ENCODE measurements at places on chromosomes 3 and 15.
A peak's percentile ranks its signal among the peaks of the same experiment; 100 is the strongest.

DNA sequence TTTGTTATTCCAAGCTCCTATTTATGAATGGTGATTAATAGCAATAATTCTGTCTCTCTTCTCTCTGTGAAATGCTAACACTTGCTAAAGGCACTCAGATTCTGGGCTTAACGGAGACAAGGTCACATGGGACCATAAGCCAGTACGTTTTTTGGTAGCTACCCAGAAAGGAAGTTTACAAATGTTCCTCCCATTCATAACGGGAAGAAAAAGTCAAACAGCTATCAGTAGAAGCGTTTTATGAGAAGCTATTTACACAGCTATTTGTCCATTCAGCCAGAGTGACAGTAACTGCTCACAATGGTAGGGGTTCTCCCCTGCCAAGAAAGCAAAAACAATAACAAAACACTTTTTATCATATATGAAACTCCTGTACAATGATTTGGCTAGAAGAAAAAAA, 51.5 kb downstream of the ZMAT3 start:
- no peak for DNase-seq

- no peak for DNase-seq
Observed at GRCh38 chr3:2967871-2968270, 142.3 kb downstream of the IL5RA start.

GRCh38 chr3:107772016-107772415, 249.3 kb downstream of the BBX start:
- DNase-seq, result no peak

- no peak for DNase-seq
Observed at GRCh38 chr3:33026267-33026666, 70.7 kb downstream of the GLB1 start.

DNA sequence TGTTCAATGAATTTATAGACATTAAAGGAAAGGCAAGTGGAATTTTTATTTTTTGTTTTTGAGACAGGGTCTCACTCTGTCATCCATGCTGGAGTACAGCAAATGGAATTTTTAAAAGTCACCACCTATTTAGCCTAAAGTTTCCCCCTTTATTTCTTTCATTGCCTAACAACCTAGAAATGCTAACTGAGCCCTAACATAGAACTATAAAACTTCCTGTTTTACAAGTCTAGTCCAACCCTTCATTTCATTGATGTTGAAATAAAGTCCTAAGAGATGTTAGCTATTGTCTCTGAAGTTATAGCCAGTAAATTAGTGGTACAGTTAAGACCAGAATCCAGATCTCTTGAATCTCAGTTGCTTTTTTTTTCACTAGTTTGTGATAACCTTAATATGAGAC, 39.0 kb downstream of the MAPK6 start:
- DNase-seq, result no peak

GRCh38 chr3:62159709-62160092, 213.6 kb downstream of the FEZF2 start:
- no peak for DNase-seq

GRCh38 chr3:57497904-57498303, 46.2 kb downstream of the DNAH12 start:
- no peak for DNase-seq

DNA sequence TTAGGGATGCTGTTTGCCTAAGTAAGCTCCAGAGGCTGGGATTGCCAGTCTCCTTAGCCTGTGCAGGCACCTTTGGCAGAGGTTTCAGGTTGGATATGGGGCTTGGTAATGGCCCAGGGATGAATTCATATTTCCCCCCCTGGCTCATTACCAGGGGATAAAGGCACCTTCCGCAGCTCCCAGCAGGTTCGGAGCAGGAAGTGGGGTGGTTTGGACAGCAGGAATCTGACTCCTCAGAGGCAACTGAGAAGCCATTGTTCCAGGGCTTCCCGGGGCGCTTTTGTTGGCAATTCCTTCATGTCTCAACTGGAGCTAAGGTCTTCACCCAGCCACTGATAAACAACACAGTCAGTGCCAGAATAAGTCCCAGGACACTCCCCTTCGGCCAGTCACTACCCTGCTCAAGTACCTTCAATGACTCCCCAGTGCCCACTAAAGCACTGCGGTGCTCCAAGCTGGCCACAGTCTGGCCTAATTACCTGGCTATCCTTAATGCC, 85.3 kb upstream of the SLC6A6 start:
- DNase-seq, result no peak

DNA sequence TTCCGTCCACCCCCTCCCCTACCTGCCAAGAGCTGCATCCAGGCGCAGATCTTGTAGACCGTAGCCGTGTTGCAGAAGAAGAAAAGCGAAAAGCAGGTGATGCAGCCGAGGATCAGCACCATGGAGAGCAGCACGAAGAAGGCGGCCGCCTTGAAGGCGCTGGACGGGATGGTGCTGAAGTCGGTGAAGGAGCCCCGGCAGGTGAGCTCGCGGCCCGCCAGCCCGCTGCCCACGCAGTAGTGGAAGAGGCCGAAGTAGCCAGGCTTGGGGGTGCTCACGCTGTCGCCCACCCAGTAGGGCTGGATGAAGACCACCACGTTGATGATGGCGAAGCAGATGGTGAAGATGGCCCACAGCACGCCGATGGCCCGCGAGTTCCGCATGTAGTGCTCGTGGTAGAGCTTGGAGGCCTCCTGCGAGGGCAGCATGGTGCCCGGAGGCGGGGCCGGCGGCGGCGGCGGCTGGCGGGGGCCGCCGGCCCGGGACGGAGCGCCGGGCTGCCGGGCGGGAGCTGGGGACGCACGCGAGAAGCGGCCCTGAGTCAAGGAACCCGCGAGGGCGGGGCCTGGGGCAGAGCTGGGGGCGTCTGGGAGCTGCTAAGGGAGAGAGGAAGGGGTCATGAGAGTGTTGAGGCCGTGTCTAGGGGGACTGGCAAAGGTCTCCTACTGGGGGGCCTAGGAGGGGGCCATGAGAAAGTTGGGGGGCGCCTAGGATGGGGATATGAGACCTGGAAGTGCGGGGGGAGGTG, 1.2 kb downstream of the LHFPL4 start:
- peak; percentile 27 for DNase-seq

- DNase-seq, result no peak
Observed at GRCh38 chr3:81268526-81268925, 492.9 kb downstream of the GBE1 start.

DNA sequence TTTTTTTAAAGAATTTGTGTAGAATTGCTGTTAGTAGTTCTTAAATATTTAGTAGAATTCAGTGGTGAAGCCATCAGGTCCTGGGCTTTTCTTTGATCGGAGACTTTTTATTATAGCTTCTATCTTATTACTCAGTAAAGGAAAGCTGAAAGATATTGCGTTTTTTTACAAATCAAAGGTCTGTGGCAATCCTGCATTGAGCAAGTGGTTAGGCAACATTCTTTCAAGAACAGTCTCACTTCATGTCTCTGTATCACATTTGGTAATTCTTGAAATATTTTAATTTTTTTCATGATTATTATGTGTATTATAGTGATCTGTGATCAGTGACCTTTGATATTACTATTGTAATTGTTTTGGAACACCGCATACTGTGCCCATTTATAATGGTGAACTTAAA, 140.8 kb downstream of the UNC13C start:
- no peak for DNase-seq

- DNase-seq, result no peak
Observed at GRCh38 chr3:115211810-115212492, 64.9 kb upstream of the ZBTB20 start.

GRCh38 chr15:34241376-34242330, 16.8 kb downstream of the EMC4 start:
- no peak for DNase-seq

DNA sequence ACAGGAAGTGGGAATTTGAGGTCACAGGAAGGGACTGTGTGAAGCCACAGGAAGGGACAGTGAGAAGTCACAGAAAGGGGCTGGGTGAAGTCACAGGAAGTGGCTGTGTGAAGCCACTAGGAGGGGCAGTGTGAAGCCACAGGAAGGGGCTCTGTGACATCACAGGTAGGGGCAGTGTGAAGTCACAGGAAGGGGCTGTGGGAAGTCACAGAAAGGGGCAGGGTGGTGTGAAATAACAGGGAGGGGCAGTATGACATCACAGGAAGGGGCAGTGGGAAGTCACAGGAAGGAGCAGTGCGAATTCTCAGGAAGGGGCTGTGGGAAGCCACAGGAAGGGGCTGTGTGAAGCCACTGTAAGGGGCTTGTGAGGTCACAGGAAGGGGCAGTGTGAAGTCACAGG, 35.8 kb downstream of the GASK1A start:
- no peak for DNase-seq

DNA sequence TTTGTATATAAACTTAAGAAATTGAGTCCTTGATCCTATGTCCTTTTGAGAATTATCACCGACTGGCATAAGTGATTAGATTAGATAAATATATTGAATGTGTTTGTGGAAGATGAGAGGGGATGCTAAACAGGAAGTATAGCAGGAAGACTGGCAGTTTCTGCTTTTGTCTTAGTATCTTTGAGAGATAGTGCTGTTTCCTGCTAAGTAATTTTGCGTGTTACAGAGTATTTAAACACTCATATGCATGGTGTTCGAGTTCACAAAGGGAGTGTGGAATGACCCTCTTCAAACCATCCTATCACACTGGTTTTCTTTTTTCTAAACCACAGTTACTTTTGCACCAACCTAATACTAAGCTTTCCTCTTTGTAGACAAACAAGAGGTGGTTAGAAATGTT, 106.0 kb downstream of the KLHL25 start:
- DNase-seq, result no peak

DNA sequence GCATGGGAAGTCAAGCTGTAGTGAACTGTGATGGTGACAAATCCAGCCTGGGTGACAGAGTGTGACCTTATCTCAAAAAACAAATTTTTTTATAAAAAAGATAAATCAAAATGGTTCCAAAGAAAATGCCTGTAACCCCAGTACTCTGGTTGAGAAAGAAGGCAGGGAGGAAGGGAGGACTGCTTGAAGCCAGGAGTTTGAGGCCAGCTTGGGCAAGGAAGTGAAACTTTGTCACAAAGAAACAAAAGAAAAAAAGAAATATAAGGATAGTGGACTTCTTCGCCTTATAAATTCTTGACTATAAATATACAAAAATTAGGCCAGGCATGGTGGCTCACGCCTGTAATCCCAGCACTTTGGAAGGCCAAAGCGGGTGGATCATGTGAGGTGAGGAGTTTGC, 34.1 kb downstream of the SMARCC1 start:
- no peak for DNase-seq

GRCh38 chr3:197195326-197195725, 103.1 kb downstream of the DLG1 start:
- no peak for DNase-seq

- DNase-seq, result no peak
Observed at GRCh38 chr15:76626611-76627010, 278.5 kb downstream of the SCAPER start.

GRCh38 chr3:126291537-126291936, 65.7 kb downstream of the KLF15 start:
- DNase-seq, result no peak

- DNase-seq, result no peak
Observed at GRCh38 chr3:4531478-4532025, 38.4 kb downstream of the ITPR1 start.

DNA sequence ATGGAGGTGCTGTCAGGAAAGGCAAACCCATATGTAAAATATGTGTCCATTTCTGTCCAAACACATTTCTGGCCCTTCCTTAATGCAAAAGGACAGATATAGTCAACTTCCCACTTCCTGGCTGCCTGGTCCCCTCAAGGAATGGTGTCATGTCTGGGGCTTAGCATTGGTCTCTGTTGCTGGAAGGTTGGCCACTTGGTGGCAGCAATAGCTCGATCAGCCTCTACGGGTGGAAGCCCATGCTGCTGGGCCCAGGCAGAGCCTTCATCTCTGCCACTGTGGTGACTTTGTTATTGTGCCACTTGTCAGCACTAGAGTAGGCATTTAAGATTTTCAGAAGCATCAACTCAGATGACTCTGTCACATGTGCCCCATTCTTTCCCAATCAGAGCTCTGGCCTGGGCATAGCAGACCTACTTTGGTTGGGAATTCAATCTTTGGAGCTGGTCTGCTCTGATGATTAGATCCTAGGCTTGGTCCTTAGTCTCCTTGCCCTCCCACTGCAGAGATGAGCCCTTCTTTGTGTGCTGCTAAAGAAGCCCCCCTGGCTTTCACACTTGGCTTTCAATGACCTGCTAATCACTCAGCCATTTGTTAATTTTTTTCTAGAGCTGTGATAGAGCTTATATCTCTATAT, 51.0 kb upstream of the SPSB4 start:
- peak; percentile 16 for DNase-seq

- DNase-seq, result no peak
Observed at GRCh38 chr3:189848395-189849040, 217.3 kb downstream of the TP63 start.

- no peak for DNase-seq
Observed at GRCh38 chr3:38646062-38646461, 3.4 kb downstream of the SCN5A start.

GRCh38 chr3:14145236-14145635, 20.4 kb downstream of the TMEM43 start:
- DNase-seq, result no peak

GRCh38 chr3:184604615-184605290, 43.2 kb downstream of the EPHB3 start:
- no peak for DNase-seq

GRCh38 chr3:126304704-126305103, 52.5 kb downstream of the KLF15 start:
- DNase-seq, result no peak

DNA sequence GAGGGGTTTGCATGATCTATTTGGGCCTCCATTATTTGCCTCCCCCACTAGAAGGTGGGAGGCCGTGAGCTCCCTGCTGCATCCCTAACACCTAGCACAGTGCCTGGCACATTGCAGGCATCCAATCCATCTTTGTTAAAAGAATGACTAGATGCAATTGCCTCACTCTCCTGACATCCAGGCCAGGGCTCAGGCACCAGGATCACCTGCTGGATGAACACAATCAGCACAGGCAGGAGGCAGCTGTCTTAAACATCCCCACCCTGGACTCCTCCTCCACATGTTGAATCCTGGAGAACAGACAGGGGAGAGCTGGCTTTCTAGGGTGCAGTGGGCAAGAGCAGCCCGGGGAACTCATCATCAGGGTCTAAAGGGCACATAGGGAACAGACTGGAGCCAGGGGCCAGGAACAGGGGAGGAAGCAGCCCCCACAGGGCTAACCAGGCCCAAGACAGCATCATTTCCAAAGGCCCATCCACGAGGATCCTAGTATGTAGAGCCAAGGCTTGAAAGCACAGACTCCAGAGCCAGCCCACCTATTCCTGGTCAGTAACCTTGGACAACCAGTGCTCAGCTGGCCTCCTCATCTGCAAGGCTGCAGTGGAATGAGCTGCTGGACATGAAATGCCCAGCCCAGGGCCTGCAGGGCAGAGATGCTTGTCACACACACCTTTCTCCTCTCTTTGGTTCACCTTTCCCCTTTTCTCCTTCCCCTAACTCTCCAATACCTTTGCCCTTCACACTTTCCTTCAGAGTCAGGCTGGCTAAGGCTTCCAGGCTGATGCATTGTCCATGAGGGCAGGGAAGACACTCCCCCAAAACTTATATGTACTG, 254.4 kb upstream of the TLE3 start:
- DNase-seq, result no peak

GRCh38 chr3:129230311-129231019, 18.9 kb upstream of the COPG1 start:
- DNase-seq, result peak; percentile 67

DNA sequence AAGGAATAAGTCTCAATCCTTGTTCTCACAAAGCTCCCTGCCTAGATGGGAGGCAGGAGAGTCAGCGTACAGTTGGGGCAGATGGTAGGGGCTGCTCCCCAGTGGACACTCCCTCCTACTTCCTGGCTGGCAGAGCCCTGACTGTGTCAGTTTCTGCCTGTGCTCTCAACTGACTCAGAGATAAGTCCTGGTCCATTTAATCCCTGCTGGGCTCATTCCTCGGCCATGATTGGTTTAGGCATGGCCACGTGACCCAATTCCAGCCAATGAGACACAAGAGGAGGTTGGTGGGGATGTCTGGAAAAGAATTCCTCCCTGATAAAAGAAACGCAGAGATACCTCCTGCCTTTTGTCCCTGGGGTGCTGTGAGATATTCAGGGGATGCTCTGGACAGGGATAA, 118.1 kb upstream of the SLC6A11 start:
- no peak for DNase-seq

Data from HFF-Myc (cell line).